Kidney capillary endothelial cell (primary cell): ENCODE measurements at places on chromosomes 7 and 10.

DNA sequence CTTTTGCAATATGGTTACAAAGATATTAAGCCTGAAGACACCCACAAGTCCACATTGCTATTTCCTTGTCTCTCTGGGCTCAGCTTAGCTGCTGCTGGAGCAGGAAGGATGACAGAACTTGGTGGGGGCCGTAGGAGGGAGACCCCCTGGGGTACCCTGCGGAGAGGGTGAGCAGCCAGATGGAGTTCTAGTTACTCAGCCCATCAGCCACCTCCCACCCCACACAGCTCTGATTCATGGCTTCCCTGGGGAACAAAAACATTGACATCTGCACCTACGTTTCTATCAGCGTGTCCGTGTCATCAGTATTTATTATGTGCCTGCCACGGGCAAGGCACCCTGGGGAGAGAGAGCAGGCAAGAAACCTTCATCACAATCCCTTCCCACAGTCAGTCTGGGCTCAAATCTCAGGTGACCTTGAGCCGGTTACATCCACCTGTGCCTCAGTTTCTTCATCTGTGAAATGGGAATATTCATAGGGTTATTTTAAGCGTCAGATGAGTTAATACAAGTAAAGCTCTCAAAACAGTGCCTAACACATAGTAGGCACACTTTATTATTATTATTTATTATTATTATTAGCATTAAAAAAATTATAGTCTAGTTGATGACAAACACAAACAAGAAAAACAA lies 131.5 kb downstream of the C10orf105 start:
- DNase-seq = no peak

- DNase-seq = no peak
Observed at GRCh38 chr10:132669208-132669861, 116.6 kb downstream of the NKX6-2 start.

DNA sequence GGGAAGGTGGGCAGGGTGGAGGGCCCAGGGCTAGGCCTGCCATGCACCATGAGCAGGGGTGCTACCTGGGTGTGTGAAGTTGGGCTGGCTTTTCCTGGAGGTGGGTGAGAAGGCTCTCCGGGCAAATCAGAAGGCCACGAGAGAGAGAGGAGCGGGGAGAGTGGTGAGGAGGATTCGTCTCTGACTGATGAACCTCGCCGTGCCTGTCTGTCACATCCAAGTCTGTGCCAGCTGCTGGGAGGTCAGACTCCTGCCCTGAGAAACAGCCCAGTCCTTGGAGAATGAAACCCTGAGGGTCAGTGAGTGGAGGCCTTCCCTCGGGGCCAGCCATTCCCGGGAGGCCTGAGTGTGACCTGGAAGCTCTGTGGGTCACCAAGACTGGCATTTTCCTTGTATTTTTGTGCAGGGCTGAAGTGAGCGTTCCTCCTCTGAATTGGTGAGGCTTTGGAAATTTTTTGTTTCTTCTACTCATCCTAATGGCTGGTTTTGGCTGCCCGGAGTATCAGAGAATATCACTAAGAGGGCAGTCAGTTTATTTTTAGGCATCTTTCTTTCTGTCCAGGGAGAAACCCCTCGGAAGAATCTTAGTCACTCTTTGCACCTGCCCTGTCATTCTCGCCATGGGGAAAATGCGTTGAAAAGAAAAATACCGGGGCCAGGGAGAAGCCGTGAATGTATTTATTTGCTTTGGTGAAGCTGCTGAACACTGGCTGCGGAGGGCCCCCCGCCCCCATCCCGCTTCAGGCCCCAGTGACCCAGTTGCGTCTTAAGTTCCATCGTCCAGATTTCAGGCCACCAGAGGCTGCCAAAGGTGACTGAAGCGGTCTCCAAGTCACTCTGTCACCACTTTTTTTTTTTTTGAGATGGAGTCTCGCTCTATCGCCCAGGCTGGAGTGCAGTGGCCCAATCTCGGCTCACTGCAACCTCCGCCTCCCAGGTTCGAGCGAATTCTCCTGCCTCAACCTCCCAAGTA lies 6.5 kb upstream of the AP5Z1 start:
- DNase-seq = no peak

DNA sequence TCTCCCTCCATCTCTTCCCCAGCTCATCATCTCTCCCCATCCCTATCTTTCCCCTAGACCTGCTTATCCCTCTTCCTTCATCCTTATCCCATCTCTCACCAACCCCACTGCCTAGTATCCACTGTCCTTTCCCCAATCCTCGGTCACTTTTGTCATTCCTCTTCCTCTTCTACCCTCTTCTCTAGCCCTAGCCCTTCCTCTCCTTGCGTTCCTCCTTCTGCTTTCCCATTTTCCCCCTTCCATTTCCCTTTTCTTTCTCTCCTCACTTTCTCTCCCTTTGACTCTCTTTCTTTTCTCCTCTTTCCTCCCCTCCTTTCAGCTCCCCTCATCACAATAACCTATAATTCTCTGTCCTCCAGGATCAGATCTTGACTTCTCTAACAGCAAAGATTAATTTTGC lies 83.6 kb downstream of the POLL start:
- no peak for DNase-seq

DNA sequence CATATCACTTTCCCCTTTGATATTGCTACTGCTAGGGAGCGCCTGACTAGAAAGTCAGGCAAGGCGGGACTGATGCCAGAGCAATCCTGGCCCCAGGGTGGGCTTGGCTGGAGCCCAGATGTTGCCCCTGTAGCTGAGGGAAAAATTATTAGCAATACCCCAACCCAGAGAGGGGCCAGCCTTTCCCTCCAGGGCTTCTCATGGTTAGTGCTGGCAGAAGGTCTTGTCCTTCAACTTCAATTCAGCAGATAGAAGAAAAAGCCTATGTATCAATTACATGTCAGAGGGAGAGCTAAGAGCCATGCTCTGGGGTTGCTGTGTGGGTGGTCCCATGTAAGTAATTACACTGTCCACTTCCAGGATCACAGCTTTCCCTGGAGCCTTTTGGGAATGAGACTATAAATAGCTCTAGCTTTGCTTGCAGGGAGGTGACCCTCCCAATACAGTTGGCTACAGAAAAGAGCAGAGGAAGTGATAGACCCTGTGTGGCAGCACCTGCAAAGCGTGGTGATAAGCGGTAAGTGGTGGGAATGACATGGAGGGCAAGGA lies 579.1 kb downstream of the CCSER2 start:
- no peak for DNase-seq

DNA sequence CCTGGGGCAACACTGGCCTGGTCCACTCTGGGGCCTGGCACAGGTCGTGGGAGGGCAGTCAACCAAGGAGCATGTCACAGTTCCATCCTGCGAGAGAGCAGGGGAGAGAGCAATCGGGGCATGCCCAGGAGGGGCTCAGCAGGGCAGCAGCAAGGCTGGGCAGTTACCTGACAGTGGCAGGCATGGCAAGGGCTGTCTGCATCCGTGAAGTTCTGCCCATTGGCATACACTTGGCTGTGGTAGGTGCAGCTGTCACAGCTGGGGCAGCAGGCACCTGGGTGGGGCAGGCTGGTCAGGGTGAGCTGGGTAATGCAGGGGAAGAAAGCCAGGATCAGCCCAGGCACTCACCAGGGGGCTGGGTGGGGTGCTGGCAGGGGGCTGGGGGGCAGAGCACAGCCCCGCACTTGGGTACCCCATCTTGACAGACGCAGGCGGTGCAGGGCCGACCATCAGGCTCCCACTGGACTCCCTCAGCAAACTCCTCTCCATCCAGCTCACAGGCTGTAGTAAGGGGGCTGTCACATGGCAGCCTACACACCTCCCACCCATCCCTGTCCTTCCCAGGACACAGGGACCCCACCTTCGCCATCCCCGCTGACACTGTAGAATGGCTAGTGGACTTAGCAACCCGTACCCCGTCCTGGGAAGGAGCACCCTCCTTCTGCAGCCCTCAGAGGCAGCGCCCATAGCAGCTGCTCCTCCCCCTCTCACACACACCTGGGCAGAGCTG lies 17.8 kb downstream of the KCP start:
- DNase-seq = no peak

GRCh38 chr10:87565010-87565409 lies 60.3 kb downstream of the MINPP1 start:
- DNase-seq = no peak

- no peak for DNase-seq
Observed at GRCh38 chr10:109386921-109387320, 536.4 kb downstream of the XPNPEP1 start.

DNA sequence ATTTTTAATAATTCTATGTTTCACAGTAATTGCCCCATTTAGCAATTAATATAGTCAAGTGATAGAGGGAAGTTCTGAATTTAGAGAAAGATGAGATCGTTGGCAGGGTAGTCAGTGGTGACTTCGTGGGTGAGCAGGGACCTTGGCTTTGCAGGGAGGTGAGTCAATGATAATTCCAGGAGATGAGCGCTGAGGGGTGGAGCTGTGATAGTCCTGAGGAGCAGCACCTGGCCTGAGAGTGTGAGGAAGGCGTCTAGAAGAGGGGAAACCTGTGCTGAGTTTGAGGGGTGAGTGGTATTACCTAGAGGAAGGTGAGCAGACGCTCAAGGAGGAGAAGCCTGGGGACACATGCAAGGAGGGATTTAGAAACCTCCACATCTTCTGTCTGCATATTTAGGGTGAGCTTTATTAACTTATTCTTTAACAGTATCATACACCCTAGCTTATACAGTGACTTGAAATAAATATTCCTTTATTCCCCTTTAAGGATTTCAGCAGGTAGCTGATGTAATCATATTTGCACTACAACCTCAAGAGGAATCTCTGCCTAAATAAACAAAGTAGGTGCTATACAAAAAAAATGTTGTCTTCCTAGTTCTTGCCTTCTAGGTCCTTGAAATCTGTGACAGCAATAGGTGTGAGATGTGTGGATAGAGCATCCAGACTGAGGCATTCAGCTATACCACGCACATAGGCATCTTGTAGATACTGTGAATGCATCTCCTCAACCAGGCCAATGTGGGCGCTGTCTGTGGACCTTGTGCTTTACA lies 2.1 kb upstream of the TRIL start:
- no peak for DNase-seq

GRCh38 chr7:115410434-115410820 lies 488.5 kb downstream of the MDFIC start:
- DNase-seq = peak; percentile 13

DNA sequence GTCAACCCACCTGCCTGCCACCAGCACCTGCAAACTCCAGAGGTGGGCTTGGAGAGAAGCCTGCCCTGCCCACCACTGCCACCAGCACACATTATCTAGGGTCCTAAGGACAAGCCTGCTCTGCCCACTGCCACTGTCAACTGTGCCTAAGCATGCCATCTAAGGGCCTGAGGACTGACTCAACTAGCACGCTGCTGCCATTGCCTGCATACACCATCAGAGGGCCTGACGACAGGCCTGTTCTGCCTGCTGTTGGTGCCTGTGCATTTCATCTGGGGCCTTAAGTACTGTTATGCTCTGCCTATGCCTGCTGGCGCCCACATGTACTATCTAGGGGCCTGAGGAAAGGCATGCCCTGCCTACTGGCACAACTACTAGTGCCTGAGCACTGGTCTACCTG lies 27.0 kb upstream of the LRRD1 start:
- no peak for DNase-seq

DNA sequence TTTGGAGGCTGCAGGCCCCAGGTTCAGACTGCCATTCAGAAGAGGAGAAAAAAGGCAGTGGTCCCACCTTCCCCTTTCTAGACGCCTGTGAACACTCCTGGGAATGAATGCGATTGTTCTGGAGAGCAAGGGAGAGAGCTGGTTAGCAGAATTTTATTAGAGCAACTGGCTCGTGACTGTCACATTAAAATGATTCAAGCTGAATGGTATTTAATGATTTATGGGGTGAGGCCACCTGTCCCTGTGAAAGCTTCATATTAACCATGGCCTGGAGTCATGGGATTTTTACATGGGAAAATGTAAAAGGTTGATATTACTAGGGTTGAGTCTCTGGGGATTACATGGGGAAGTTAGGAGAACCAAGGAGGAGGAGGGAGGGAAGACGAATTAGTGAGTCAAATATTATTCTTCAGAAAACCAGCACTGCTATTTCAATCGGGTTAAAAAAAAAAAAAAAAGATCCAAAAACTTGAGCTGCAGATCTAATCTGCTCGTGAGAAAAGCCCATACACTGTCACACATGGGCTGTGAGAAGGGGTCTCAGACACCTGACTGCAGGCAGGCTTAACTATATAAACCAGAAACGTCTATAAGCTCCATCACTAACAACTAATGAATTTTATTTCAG lies 8.3 kb downstream of the CXCL12 start:
- DNase-seq = no peak

GRCh38 chr10:49471532-49471931 lies 67.4 kb downstream of the ERCC6 start:
- no peak for DNase-seq

DNA sequence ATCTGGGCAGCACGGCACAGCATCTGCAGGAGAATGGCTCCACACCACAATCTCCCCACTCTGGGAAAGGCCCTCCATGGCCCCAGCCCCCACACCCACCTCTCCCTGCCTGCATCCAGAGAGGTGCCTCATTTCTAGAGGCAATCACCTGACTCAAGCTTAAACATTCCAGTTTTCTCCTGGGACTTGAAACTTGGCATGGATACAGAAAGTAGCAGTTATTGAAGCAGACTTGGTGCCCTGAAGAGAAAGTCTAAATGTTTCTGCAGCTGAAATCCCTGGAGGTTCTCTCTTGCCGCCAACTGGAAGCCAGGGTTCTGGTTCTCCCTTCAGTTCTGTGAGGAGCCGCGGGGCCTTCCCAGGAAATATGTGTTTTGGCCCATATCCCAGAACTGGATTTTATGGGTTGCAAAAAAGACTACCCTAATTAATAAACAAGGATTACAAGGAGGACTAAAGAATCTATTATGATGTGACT lies 122.8 kb downstream of the SKIDA1 start:
- no peak for DNase-seq

DNA sequence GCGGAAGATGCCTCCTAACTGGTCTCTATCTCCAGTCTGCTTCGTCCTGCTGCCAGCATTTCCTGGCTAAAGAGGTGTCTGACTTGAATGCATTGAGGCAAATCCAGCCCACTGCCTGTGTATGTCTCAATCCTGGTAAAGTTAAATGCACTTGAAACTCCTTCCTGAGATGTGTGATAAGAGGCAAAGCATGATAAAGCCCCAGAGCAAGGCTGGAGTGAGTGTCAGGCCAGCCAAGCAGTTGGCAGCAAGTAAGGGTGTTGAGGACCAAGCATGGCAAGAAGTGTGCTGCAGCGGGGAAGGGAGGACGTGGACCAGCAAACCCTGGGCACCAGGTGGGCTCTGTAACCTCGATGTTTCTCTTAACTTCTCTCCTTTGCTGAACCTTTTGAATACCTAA lies 29.1 kb downstream of the LRRC18 start:
- DNase-seq = no peak

GRCh38 chr7:47290466-47290865 lies 291.4 kb downstream of the TNS3 start:
- no peak for DNase-seq

GRCh38 chr7:140898786-140899536 lies 25.8 kb downstream of the BRAF start:
- DNase-seq = no peak
